ENCODE measurements at places on chromosomes 16 and 17. TPM values are rescaled to one million over a fixed set of nuclear protein-coding genes. Genes with fewer than 3 reads are reported as not detected.

DNA sequence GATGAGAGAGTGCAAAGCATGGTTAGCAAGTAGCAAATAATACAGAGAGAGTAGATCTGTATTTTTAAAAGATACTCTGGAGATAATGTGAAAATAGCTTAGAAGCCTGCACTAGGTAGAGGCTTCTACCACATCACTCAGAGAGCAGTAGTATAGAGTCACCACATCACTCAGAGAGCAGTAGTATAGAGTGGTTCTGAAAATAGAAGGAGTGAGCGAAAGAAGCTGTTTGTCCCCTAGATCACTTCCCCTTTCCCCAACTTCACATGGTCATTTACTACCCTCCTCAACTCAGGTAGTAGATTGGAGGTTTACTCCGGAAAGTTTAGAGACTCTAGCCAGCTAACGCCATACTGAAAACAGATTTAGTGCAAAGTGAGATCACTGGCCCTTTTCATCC, 17.1 kb downstream of the DGKE start:
- peaks cover 29% of the 10 kb centered on the region for H3K36me3 ChIP-seq
- no peak for DNase-seq

DNA sequence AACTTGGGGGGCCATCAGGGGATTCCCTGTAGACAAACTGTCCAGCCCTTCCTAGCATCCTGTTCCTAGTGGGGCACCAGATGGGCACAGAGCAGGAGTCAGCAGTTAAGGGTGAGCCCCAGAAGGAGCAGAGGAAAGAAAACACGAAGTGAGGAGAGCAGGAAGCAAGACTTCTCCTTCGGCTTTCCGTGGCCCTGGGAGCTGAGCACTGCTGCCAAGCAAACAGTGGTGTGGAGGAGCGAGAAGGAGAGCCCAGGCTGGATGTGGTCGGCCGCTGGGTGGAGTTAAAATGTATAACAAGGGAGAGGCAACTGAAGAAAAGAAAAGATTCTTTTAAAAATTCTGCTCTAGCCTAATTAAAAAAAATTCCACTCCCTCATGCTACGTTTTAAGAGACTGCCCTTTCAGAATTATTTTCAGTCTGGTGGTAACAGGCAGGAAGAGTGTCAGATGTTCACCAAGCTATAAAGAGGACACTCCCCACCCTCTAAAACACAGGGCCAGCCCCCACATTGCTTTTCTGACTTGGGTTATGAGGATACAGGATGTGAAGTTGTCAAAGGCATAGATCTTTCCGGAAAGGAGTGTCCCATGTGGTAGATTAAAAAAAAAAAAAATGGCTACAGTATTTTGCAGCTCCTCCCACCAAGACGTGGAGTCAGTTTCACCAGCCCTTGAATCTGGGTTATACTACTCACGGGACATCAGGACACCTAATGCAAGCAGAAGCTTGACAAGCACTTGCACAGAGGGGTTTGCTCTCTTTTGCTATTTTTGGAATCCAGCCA, 74.9 kb upstream of the ZFHX3 start:
- H3K36me3 ChIP-seq: no peaks in the 10 kb centered on the region
- no peaks in the 10 kb centered on the region for H3K27me3 ChIP-seq
- no peak for DNase-seq
- H3K4me3 ChIP-seq: no peak overlapping the region

DNA sequence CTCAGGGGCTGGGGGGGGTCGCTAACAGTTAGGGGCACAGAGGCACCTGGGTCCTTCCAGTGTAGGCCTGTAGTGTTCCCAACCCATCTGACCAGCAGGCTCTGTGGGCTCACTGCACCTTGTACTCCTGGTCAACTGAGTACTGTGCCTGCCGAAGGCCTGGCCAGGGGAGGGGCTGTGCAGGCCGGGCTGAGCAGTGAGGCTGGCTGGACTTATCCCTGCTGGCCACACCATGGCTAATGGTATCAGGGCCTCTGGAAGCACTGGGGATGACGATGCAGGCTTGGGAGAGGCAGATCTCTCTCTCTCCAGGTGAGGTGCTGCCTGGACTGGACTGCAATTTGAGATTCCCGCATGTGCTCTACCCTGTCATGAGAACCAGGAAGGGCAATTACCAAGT, 58.9 kb upstream of the SDK2 start:
- no peak overlapping the region for H3K4me3 ChIP-seq
- H3K27me3 ChIP-seq: peaks cover 52% of the 10 kb centered on the region
- no peaks in the 10 kb centered on the region for H3K4me1 ChIP-seq
- H3K27ac ChIP-seq: no peak overlapping the region

GRCh38 chr17:70086516-70086915, 11.5 kb downstream of the KCNJ16 start:
- no peaks in the 10 kb centered on the region for H3K27me3 ChIP-seq
- H3K27ac ChIP-seq: no peak overlapping the region
- no peak overlapping the region for H3K4me3 ChIP-seq
- DNase-seq: no peak

DNA sequence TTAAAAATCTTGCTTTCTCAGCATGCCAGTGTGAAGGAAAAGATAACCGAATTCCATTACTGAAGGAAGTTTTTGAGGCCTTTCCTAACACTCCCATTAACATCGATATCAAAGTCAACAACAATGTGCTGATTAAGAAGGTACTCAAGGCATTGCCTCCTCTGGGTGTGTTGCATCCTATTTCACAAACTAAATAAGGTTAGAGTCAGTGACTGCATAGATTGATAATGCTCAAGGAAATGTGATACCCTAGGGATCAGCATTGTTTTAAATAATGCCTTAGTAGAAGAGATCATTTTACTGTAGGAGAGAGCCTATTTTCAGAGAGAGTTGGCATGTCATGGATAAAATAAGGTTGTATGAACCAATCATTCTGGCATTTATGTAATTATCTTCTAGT, 36.8 kb downstream of the GDPD1 start:
- peaks cover 7% of the 10 kb centered on the region for H3K36me3 ChIP-seq
- DNase-seq: no peak
- no peaks in the 10 kb centered on the region for H3K27me3 ChIP-seq

DNA sequence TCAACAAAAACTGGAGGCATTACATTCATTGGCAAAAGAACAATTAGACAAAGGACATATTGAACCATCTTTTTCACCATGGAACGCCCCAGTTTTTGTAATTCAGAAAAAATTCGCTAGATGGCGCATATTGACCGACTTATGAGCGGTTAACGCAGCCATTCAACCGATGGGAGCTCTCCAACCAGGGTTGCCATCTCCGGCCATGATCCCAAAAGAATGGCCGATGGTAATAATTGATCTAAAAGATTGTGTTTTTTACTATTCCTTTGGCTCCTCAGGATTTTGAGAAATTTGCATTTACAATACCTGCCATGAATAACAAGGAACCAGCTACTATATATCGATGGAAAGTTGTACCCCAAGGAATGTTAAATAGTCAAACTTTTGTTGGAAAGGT, 21.4 kb downstream of the ALOX15B start:
- H3K4me3 ChIP-seq: no peak overlapping the region
- H3K27ac ChIP-seq: no peak overlapping the region
- H3K36me3 ChIP-seq: no peaks in the 10 kb centered on the region
- no peak for DNase-seq
- H3K4me1 ChIP-seq: peaks cover 21% of the 10 kb centered on the region

DNA sequence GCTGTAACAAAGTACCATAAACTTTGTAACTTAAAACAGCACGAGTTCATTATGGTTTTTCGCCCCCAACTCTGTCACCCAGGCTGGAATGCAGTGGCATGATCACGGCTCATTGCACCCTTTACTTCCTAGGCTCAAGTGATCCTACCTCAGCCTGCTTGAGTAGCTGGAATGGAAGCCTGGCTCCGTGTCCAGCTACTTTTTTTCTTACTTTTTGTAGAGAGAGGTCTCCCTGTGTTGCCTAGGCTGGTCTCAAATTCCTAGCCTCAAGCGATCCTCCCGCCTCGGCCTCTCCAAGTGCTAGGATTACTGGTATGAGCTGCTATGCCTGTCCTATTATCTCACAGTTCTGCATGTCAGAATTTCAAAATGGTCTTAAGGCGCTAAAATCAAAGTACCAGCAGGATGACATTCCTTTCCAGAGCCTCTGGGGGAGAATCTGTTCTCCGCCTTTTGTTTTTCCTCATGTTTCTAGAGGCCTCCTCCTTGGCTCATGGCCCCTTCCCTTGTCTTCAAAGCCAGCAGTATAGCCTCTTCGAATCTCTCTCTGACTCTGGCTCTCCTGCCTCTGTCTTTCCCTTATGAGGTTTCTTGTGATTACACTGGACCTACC, 10.1 kb upstream of the PRM1 start:
- H3K36me3 ChIP-seq: no peaks in the 10 kb centered on the region
- peaks cover 13% of the 10 kb centered on the region for H3K4me1 ChIP-seq
- H3K4me3 ChIP-seq: no peak overlapping the region

GRCh38 chr17:8382052-8382879, 727 bp downstream of the RPL26 start:
- no peaks in the 10 kb centered on the region for H3K27me3 ChIP-seq
- peak overlapping the region; percentile 99 for H3K4me3 ChIP-seq
- DNase-seq: no peak

GRCh38 chr17:29562615-29563014, 4.2 kb downstream of the ABHD15 start:
- peaks cover 7% of the 10 kb centered on the region for H3K4me1 ChIP-seq
- peaks cover 2% of the 10 kb centered on the region for H3K36me3 ChIP-seq
- H3K4me3 ChIP-seq: no peak overlapping the region
- H3K27ac ChIP-seq: no peak overlapping the region

DNA sequence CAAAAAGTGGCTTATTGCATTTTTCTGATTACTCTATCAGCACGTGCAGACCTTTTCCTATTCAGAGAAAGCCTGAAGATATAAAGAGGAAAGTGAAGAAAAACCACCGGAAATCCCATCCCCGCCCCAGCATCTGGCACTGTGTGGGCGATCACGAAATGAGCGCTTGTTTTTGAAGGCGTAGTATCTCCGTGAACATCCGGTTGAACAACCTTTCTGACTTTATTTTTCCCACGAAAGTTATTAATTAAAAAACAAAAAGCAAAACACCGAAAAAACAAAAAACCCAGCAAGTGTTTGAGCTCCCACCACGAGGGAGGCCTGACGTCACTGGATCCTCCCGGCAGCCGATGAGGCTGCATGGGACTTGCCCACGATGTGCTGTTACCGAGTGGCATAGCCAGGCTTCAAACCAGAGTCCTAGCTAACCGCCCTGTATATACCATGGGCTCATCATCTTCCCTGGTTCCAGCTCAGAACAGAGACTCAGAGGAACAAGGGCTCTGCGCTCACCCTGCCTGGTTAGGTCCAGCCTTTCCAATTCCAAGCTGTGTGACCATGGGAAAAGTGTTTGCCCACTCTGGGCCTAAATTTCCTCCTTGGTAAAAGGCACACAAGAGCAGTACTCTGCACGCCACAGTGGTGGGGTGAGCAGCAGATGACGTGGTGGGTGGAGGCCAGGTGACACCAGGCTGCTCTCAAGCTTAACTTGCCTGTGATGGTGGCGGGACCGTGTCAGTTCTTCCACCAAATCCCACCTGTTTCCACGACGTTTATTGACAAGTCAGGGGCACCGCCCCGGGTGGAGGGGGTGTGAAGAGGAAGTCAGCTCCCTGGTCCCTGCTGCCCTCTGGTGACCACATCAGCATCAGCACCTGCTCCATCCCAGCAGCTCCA, 34.3 kb upstream of the IL21R start:
- no peaks in the 10 kb centered on the region for H3K36me3 ChIP-seq
- peak; percentile 52 for DNase-seq
- H3K4me1 ChIP-seq: no peaks in the 10 kb centered on the region
- H3K27ac ChIP-seq: no peak overlapping the region

- H3K27me3 ChIP-seq: no peaks in the 10 kb centered on the region
- H3K4me3 ChIP-seq: peak overlapping the region; percentile 38
- no peak for DNase-seq
- H3K36me3 ChIP-seq: peaks cover 7% of the 10 kb centered on the region
Observed at GRCh38 chr17:45170931-45171337, 9.3 kb downstream of the HEXIM2 start.

GRCh38 chr17:8857919-8858318, 9.6 kb downstream of the PIK3R6 start:
- no peaks in the 10 kb centered on the region for H3K27me3 ChIP-seq
- DNase-seq: no peak
- H3K27ac ChIP-seq: no peak overlapping the region
- no peak overlapping the region for H3K4me3 ChIP-seq
- no peaks in the 10 kb centered on the region for H3K36me3 ChIP-seq
- peaks cover 10% of the 10 kb centered on the region for H3K4me1 ChIP-seq

- H3K4me3 ChIP-seq: no peak overlapping the region
- peaks cover 20% of the 10 kb centered on the region for H3K27me3 ChIP-seq
- H3K27ac ChIP-seq: no peak overlapping the region
- no peak for DNase-seq
- H3K36me3 ChIP-seq: no peaks in the 10 kb centered on the region
- H3K4me1 ChIP-seq: peaks cover 13% of the 10 kb centered on the region
Observed at GRCh38 chr16:5036228-5037156, 2.8 kb upstream of the NAGPA start.

- no peak for DNase-seq
- H3K4me1 ChIP-seq: no peaks in the 10 kb centered on the region
Observed at GRCh38 chr17:82076018-82076784, 10.6 kb upstream of the DUS1L start.

DNA sequence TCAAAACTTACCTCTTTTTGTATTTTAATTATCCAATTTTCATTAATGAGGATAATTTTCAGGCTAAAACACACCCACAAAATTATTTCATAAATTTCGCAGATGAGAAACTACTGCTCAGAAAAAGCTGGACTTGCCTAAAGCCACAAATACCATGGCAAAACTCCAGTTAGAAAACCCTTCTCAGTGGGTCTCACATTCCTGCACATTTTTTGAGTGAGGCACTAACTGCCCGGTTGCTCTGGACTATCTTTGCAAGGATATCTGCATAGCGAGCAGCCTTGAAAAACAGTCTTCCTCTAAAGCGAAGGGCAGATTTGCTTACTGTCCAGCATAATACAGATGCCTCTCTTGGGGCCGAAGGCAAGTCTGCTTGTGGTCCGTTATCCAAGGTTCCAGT, 9.8 kb downstream of the MPHOSPH6 start:
- peaks cover 53% of the 10 kb centered on the region for H3K36me3 ChIP-seq
- H3K27me3 ChIP-seq: no peaks in the 10 kb centered on the region
- no peak overlapping the region for H3K27ac ChIP-seq
- no peak for DNase-seq
- H3K4me1 ChIP-seq: peaks cover 7% of the 10 kb centered on the region
- no peak overlapping the region for H3K4me3 ChIP-seq

DNA sequence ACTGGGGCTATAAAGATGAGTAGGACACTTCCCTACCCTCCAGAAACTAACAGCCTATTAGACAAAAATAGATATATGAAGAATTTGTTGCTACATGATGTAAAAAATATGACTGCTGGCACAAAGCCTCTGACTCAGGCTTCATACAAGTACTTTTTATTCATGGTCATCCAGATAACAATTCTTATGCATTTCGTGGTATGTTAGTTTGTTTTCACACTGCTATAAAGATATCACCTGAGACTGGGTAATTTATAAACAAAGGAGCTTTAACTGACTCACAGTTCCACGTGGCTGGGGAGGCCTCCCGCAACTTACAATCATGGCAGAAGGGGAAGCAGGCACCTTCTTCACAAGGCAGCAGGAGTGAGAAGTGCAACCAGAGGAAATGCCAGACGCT, 112.5 kb upstream of the HLF start:
- no peaks in the 10 kb centered on the region for H3K27me3 ChIP-seq
- H3K36me3 ChIP-seq: peaks cover 8% of the 10 kb centered on the region
- DNase-seq: no peak

CCDC40 gene
- total RNA-seq: 20.6 TPM

SYNGR3 gene
- total RNA-seq: 0.49 TPM

CLCN7 gene
- total RNA-seq: 96.1 TPM

PRKCB gene
- total RNA-seq: 0.27 TPM

CLEC18B gene
- 1.1 TPM for total RNA-seq
